Stimulated activated CD4-positive, alpha-beta T cell treated with anti-CD3 and anti-CD28 coated beads, Interleukin-4, amount 100 ng/mL, for 4 hours (primary cell): ENCODE measurements at places on chromosomes 6 and 20.

- no peak for DNase-seq
Measured at GRCh38 chr6:22322103-22323030, 25.5 kb upstream of the PRL start.

- DNase-seq, result peak; percentile 45
Measured at GRCh38 chr20:63635431-63636141, 8.7 kb upstream of the GMEB2 start.

GRCh38 chr6:36805096-36805797 is 34.0 kb downstream of the CPNE5 start:
- DNase-seq, result no peak

GRCh38 chr6:109455437-109456110 is at the start of gene MICAL1:
TSS of gene MICAL1 (minus strand) at chr6:109455772. CDS start at chr6:109454196, 1,576 bp downstream.
- peak; percentile 57 for DNase-seq

- no peak for DNase-seq
Measured at GRCh38 chr20:17036541-17036940, 190.3 kb upstream of the PCSK2 start.

DNA sequence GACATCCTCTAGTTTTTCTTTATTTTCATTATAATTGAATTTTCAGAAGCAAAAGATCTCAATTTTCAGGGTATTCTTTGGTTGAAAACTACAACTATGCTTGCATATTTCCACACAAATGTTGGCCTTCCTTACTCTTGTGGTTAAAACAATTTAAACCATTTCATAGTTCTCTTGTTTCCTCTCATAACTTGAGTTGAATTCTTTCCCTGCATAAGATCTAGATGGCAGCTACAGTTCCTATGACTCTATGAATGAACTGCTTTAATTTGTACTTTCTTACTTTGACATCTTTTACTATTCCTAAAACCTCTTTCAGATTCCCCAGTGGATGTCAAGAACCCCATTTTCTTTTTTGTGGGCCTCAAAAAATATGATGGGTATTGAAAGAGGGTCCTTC is 564.5 kb downstream of the NKAIN2 start:
- DNase-seq, result no peak

DNA sequence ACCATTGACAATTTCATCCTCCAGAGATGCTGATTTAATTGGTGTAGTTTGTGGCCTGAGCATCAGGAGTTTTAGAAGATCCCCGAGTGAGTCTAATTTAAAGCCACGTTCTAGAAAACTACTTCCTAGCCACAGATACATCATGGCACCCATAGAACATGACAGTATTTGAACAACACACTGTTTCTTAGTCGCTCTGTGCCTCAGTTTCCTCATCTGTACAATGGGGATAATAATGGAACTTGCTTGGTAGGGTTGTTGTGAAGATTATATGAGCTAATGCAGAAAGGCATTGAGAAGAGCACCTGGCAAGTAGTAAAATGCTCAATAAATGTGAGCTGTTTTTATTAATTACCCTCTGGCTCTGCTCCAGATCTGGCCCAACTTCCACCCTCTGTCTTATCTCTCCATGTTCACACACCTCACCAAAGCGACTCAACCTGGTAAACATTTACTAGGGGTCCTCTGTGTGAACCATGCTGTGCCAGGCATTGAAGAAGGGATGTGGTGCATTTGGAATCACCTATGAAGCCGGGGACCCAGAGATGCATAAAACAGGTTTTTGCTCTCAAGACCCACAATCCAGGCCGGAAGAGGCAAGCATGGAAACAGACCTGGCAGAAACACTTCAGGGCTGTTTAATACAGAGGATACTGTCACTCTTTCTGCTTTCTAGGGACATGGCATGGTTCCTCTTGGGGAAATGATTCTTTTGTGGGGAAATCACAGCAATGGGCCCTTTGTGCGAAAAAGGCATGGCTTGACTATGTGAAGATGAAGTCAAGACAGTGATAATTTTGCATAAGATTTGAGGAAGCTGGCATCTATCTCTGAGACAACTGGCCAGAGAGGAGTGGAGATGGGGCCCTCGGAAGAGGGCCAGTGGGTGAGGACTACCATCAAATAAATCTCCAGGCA is 16.2 kb upstream of the MRPS18A start:
- DNase-seq, result no peak

DNA sequence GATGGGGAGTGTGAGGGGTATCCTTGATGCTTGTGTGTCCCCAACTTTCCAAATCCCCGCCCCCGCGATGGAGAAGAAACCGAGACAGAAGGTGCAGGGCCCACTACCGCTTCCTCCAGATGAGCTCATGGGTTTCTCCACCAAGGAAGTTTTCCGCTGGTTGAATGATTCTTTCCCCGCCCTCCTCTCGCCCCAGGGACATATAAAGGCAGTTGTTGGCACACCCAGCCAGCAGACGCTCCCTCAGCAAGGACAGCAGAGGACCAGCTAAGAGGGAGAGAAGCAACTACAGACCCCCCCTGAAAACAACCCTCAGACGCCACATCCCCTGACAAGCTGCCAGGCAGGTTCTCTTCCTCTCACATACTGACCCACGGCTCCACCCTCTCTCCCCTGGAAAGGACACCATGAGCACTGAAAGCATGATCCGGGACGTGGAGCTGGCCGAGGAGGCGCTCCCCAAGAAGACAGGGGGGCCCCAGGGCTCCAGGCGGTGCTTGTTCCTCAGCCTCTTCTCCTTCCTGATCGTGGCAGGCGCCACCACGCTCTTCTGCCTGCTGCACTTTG is at the start of gene TNF:
TNF (plus strand) TSS at position 231 of the 567 bp plus-strand sequence; CDS start at position 408, 177 bp downstream.
- DNase-seq, result peak; percentile 77
